ENCODE measurements at places on chromosomes 3 and 15.

- DNase-seq: no peak
Observed at GRCh38 chr15:62533687-62534086, 368.6 kb upstream of the C2CD4B start.

- no peak for DNase-seq
Observed at GRCh38 chr3:123795471-123796251, 88.5 kb downstream of the MYLK start.

GRCh38 chr3:141373768-141374526, 5.6 kb downstream of the ZBTB38 start:
- DNase-seq: no peak

DNA sequence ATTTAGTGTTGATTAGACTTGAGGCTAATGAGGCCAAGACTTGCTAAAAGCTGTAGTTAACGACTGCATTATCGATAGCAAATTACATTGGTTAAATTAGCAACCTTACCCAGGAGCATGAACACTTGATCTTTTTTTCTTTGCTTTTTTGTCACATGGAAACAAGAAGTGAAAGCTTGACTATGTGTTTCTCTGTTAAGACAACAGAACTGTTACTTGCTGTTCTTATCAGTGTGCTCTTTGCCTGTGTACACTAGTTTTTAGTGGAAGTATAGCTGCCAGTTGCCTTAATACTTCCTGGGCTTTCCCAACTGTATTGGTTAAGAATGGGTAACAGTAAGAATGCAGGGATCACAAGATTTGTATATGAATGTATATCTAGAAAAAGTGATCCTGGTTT, 625.5 kb downstream of the NAALADL2 start:
- no peak for DNase-seq

- no peak for DNase-seq
Observed at GRCh38 chr3:39295184-39295775, 15.4 kb upstream of the CX3CR1 start.

GRCh38 chr15:88646951-88647350, 8.1 kb downstream of the ISG20 start:
- DNase-seq: no peak

GRCh38 chr3:157370867-157371266, 65.8 kb upstream of the PTX3 start:
- no peak for DNase-seq

DNA sequence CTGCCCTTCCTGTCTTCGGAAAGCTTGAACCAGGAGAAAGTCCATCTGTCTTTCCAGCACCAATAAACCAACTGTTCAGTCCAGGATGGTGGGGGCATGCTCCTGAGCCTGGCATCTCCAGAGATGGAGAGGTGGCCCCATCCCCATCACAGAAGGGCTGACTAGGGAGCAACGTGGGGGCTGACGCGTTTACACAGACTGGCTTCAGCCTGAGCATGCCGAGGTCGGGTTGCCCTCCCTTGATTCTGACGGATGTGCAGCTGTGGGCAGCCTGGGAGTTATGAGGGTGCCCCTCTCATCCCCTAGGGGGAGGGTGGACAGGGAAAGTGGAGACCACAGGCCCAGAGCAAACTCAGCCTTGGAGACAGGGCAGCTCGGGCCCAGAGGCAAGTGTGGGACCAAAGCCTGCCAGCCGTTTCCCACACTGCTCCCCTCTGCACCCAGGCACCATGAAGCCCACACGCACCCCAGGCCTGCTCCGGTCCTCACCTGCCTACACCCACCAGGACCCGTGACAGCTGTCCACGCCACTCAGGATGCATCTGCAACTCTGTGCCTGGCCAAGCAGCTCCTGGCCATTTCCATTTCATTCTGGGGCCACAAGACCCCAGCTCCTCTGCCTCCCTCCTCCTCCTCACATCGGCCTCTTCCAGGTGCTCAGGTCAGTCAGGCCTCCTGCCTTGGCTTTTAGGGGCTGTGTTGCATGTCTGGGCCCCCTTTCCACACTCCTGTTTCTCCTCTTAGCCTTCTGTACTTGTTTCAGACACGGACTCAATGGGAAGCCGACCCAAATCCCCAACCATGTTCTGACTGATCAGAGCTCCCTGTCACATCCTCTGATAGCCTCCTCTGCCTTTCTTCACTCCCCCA, 48.2 kb upstream of the SLC41A3 start:
- no peak for DNase-seq

DNA sequence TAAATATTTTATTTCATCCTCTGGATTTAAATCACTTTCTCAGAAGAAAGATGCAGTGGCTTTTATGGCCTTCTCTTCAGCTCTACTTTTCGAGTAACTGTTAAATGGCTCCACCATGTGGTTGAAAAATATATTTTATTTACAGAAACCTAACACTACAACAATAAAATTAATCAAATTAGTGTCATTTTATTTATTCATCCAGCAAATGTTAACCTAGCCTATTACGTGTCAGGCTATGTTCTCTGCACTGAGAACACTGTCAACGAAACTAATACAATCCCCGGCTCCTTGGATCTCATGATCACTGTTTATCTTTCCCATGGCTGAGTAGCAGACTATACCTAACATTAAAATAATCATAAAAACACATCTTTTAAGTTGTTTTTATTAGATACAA, 148.0 kb upstream of the OSTN start:
- DNase-seq: no peak

DNA sequence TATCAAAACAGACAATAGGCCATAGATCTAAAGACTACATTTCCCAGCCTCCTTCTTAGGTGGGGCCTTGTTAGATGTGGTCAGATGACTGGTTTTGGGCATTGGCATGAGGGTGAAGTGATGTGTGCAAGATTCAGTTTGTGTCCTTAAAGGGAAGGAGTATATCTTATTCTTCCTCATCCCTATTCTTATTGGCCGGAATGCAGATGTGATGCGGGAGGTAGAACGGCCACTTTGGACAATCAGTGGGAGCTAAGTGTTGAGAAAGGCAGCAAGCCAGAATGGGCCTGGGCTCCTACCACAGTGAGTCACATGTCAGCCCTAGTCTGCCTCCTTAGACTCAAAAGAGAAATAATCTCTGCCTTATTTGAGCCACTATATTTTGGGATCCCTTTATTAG, 89.8 kb upstream of the MEX3B start:
- no peak for DNase-seq

GRCh38 chr15:67033571-67034044, 31.8 kb upstream of the SMAD3 start:
- no peak for DNase-seq

DNA sequence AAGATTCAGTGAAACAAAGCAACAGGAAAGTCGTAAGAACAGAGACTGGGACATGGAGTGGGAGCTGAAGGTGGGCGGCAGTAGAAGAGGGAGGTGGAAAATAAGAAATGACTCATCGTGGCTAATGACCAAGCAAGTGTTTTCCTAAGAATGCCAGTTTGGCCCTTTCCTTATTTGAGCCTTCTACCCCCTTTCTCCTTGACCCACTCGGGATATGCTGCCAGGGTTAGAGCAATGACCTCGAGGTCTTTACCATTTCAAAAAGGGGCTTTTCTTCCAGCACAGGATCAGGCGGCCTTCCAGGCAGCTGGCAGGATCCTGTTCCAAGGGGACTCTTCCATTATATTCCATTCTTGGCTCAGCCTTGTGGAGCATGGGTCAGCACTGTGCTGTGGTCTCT, 241.1 kb downstream of the RYR3 start:
- no peak for DNase-seq

DNA sequence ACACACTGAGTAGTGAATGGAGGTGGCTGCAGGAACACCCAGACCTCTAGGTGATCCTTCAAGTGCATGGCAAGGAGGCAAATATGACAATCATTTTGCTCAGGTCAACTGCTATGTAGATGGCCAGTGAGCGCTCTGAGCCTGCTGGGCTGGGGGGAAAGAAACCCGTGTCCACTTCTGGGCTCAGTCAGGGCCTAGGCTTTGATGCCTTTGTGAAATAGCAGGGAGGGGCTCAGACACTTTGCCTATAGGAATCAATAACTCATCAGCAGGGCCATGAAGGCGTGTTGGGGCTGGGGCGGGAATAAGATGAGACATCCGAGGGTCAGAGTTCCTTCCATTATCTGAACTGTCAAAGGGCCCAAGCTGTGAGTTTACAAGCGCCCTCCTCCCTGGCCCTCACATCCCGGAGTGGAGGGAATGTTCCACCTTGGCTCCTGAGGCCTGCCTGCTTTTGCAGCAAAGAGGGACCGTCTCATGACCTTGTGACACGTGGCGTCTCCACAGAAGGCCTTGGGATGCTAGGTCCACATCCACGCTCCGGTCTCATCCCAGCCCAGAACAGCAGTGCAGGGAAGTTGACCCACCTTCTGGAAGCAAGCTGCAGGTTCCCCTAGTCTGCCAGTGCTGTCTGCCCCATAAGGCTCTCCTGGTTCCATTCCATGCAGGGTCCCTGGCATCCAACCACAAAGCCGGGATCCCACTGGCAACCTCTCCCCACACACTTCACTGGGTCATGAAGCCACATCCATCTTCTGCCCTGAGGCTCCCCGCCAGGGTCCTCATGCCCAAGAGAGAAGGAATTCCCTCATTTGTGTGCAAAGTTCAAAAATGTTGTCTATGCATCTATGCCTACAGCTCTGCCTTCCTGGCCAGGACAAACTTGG, 78.4 kb downstream of the CHSY1 start:
- no peak for DNase-seq

- DNase-seq: peak; percentile 96
Observed at GRCh38 chr15:60299452-60300047, 98.2 kb downstream of the ANXA2 start.

GRCh38 chr3:73255609-73256029, 194.2 kb downstream of the EBLN2 start:
- DNase-seq: no peak

DNA sequence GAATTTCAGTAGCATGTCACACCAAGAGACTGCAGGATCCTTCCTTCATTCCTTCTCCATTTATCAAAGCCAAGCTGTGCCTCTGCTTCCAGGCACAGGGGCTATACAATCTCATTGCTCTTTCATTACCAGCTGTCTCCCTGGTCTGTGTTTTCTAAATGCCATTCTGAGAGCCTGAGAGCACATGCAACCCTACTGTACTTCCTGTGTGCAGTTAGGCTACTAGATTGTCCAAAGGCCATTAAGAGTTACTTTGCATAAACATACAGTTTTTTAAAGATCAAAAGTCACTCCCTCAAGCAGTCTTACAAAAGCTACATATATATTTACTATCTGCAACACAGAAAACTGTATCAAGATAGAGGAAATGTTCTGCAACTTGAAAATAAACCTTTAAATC, 110.1 kb downstream of the CFAP44 start:
- DNase-seq: no peak

DNA sequence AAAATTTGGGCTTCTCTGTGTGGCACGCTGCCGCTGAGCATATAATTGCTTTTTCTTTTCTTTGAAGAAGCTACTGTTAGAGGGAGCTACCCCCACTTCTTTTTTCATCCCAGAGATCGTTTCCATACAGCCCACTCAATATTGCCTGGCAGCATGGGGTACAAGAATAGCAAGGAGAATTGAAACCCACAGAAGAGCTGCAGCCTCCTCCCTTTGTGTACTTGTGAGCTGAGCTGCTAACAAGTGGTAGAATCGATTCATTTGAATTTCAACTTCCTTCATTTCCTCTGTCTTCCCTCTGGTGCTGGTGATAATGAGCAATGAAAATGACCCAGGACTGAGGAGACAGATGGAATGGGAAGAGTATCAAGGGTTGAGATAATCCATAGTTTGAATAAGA, 64.9 kb downstream of the LRRC3B start:
- no peak for DNase-seq

DNA sequence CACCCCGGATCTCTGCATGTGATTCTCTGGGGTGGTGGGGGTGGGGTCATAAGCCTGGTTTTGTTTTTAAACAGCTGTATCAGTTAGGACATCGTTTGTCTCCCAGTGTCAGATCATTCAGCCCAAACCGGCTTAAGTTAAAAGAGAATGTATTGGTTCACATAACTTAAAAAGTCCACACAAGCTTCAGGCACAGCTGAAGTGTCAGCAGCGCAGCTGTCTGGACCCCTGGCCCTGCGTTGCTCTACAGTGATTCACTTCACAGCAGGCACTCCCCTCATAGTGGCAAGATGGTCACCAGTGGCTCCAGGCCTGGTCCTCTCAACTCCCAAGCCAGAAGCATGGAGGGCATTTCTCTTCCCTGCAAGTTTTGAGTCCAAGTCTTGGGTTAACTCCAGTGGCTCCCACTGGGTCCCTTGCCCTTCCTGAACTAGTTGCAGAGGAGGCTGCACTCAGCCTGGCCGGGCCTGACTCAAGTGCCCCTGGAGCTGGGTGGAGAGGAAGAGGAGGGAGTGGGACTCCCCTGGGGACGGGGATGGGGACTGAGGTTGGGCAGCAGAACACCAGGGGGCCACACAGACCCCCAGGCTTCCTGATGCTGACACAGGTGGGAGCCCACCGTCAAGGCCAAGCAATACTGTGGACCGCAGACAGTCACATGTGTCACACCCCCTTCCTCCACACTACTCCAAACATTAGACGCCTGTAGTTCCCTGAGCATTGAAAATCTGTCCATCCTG, 28.9 kb upstream of the GP9 start:
- no peak for DNase-seq

DNA sequence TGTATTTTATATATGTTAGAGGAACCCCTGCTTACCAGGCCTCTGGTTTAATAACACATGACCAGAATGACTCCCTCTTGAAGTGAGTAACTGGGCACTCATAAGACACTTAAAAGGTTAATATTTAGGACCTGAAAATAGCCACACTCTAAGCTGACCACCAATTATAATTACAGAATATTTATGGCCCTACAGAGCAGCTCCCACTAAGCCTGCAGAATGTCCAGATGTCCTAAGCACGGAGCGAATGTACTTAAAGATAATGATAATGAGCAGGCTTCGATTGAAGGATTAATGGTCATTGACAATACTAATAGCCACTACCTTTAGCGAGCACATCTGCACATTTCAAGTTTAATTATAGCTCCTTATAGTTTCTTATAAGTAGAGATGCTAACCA, 22.8 kb upstream of the KCTD6 start:
- no peak for DNase-seq

DNA sequence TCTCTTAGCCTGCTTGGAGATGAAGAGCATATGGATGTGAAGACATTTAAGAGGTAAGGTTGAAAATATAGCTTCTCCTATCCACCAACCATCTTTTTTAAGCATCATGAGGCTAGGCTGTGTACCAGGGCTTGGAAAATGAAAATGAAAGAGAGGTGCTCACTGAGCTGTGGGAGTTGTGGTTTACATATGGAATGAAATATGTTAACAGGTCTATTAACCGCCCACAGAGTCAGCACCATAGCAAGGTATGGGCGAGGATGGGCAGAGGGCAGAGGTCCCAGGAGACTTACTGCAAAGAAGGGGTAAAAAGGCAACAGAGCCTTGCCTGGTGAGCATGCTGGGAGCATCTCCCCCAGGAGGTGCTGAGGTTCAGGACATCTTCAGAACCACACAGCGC, 273.1 kb downstream of the GABRG3 start:
- no peak for DNase-seq

DNA sequence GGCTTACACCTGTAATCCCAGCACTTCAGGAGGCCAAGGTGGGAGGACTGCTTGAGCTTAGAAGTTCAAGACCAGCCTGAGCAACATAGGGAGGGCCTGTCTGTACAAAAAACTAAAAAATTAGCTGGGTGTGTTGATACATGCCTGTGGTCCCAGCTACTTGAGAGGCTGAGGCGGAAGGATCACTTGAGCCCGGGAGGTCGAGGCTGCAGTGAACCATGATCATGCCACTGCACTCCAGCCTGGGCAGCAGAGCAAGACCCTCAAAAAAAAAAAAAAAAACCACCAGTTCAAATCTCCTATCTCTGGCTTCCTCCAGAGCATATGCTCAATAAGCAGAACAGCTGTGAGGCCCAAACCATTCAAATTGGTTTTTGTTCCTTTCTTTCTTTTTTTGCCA, 53.4 kb downstream of the ZNF609 start:
- no peak for DNase-seq

Data from NCI-H2081 treated with DMSO at 0.1 percent for 48 hours (cell line).